OCI-LY7 (cell line): ENCODE measurements at places on chromosomes 2 and 18. TPM values are rescaled to one million over a fixed set of nuclear protein-coding genes. Genes with fewer than 3 reads are reported as not detected.

GRCh38 chr2:207823865-207824264 lies 54.2 kb upstream of the FZD5 start:
- no peak for DNase-seq

- no peak for DNase-seq
Measured at GRCh38 chr18:27964811-27965210, 212.1 kb downstream of the CDH2 start.

- no peak for DNase-seq
Measured at GRCh38 chr2:145058457-145058856, 538.5 kb upstream of the ZEB2 start.

DNA sequence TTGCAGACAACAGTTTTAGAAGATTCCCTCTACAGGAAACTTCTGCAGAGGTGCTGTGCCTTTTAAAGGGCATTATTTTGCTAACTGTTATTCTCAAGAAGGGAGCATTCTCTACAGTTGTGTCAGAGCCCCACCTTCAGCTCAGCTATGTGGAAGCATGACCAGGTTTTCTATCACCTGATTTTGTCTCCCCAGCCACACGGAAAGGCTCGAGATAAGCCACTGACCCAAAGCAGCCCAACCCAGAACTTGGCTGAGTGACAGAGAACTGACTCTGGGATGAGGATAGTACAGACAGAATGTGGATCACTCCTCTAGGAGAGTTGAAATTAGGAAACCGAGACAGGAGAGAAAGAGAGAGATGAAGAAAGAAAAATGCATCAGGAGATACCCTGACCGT lies 10.7 kb downstream of the COL4A4 start:
- no peak for DNase-seq

- no peak for DNase-seq
Measured at GRCh38 chr2:218039171-218039570, 29.9 kb upstream of the RUFY4 start.

Gene LONRF2
- not detected in 2 replicates for total RNA-seq

Gene NTSR2
- not detected in 2 replicates for total RNA-seq
